AG08395 (cell line): ENCODE measurements at places on chromosomes 3 and 15.

- peak; percentile 62 for DNase-seq
Observed at GRCh38 chr3:170809007-170809974, 60.7 kb downstream of the RPL22L1 start.

- DNase-seq: no peak
Observed at GRCh38 chr3:50390508-50391224, 31.3 kb upstream of the TMEM115 start.

DNA sequence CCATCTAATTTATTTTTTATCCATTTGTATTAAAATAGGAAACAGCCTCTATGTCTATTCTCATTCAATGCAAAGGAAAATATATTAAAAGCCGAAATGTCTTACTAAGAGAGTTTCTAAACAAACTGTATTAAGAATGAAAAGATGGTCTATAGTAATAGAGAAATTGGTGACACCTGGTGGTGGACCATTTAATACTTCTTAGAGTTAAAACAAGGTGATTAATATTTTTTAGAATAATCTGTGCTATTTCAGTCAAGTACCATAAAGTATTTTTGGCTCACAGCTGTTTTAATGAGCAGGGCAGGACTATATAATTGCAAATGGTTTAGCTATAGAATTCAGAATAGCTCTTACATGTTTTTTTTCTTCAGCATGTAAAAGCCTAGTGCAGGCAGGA, 55.7 kb downstream of the SYNPR start:
- DNase-seq: no peak

DNA sequence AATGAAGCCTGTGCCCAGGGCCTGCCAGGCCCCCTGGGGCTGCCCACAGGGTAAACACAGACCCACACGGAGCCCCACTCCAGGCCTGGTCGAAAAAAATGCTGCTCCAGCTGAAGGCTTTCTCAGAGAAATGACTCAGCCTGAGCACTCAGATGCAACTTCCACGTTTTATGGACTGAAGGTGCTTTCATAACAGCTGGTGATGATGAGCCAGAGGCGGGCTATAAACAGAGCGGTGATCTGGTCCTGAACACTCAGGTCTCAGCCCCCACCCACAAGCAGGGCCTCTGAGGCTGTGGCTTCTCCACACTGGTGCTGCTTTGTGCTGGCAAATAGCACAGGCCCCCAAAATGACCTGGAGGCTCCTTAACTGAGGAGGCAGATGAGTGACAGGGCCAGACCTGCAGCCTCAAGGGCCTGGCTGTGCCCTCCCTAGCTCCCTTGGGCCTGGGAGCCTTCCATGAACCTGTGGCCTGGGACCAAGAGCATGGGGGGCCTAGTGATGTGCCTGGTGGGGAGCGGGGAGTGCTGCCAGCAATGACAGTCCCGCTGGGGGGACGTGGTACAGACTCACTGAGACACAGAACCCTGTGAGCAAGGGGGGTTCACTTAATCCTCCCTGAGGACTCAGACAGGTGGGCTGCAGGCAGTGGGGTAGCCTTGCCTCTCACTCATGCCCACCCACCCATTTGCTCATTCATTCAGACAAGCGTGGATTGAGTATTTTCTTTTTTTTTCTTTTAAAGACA, 23.0 kb upstream of the FURIN start:
- DNase-seq: peak; percentile 84

GRCh38 chr3:111797171-111797615, 61.9 kb upstream of the PHLDB2 start:
- no peak for DNase-seq

GRCh38 chr3:71891483-71891882, 106.5 kb upstream of the PROK2 start:
- peak; percentile 19 for DNase-seq

- peak; percentile 55 for DNase-seq
Observed at GRCh38 chr15:85750319-85751290, 44.1 kb downstream of the KLHL25 start.

DNA sequence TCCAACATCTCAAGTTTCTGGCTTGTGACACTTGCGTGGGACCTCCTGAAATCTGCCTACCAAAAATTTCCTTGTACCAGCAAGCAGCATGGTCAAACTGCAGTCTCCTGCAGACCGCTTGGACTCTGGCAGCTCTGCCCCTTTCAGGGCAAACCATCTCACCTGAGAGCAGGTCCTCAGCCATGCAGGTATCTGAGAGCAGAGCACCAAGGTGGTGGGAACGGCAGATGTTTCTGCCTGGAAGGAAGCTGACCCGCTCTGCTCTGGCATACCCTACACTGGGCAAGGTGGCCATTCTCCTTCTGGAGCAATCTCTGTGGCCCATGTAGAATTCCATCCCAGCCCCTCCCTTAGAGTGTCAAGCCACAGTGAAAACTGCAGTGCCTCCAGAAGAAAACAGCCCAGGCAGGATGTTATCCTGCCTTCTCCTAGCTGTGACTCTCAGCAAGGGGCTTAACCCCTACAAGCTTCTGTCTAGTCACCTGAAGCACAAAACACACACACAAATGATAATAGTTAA, 21.6 kb downstream of the MESD start:
- DNase-seq: no peak

GRCh38 chr3:56857178-56857577, 55.4 kb upstream of the ARHGEF3 start:
- no peak for DNase-seq

DNA sequence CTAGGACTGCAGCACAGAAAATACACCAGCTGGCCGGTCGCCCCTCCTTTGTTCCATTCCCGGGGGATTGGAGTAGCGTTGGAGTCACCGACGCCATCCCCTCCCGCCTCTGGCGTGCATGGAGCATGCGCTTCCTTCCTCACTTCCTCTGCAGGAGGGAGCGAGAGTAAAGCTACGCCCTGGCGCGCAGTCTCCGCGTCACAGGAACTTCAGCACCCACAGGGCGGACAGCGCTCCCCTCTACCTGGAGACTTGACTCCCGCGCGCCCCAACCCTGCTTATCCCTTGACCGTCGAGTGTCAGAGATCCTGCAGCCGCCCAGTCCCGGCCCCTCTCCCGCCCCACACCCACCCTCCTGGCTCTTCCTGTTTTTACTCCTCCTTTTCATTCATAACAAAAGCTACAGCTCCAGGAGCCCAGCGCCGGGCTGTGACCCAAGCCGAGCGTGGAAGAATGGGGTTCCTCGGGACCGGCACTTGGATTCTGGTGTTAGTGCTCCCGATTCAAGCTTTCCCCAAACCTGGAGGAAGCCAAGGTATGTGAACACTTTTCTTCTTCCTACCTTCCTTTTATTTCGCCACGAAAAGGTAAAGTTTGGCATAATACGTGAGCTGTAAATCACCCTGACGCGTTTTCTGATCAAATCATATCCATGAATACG, at the start of gene SCG3:
Gene SCG3, plus strand, starts transcription at position 201 of the 661 bp plus-strand sequence. Its CDS starts 253 bp downstream, at position 454.
- DNase-seq: peak; percentile 62

DNA sequence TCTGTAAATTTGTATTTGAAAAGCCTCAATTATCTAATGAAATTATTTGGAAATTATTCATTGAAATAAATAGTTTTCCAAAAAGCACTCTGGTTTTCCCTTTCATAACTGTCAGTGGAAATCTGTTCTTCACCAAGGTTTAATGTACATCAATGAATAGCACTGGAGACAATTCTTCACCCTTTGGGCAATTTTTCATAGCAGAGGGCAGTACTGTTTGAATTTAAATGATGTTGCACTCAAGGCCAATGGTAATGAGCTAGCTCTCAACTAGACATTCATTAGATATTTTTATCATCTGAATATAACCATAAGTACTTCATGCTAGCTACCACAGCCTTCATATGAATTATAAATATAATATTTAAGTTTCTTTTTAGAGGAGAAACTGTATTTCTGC, 658.2 kb upstream of the CCDC54 start:
- DNase-seq: no peak
